RPMI8226 (cell line): ENCODE measurements at places on chromosomes 2 and 18.

- DNase-seq = no peak
Observed at GRCh38 chr2:127517465-127517864, 8.8 kb downstream of the IWS1 start.

- no peak for DNase-seq
Observed at GRCh38 chr2:45786030-45786835, 134.8 kb downstream of the PRKCE start.

DNA sequence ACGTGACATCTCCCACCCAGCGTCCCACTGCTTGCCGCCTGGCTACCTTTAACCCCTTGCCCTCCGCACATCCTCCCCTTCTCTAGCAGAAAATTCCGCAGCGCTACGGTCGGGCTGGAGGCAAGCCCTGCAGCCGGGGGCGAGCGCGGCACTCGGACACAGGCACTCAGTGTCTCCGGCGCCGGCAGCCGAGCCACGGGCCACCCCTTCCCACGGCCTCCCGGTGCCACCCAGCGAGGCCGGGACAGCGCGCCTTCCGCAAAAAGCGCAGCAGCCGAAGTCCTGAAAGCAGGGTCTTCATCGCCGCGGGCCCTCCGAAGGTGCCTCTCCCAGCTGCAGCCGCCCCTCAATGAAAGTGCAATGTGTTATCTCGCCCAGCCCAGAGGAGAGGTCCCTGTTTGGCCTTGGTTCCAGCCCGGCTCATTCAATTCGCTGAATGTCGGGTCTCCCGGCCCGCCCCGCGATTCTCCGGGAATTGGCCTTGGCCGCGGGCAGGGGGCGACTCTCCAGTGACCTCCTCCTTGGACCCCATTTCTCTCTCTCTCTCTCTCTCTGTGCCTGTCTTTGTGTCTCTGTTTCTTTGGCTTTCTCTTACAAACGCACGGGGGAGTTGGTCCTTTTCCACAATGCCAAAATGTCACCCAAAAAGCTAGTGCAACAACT, 1.1 kb downstream of the DLGAP1 start:
- DNase-seq = no peak

- DNase-seq = no peak
Observed at GRCh38 chr2:9673914-9674481, 43.2 kb upstream of the YWHAQ start.

GRCh38 chr18:57666818-57667497, 45.3 kb upstream of the NARS1 start:
- no peak for DNase-seq

GRCh38 chr18:59202258-59202820, 17.6 kb upstream of the GRP start:
- no peak for DNase-seq

GRCh38 chr2:50564766-50565165, 467.2 kb downstream of the NRXN1 start:
- DNase-seq = no peak

GRCh38 chr2:237966250-237966564, 607 bp upstream of the UBE2F start:
- no peak for DNase-seq

GRCh38 chr2:120749506-120750431, 14.1 kb downstream of the GLI2 start:
- no peak for DNase-seq

DNA sequence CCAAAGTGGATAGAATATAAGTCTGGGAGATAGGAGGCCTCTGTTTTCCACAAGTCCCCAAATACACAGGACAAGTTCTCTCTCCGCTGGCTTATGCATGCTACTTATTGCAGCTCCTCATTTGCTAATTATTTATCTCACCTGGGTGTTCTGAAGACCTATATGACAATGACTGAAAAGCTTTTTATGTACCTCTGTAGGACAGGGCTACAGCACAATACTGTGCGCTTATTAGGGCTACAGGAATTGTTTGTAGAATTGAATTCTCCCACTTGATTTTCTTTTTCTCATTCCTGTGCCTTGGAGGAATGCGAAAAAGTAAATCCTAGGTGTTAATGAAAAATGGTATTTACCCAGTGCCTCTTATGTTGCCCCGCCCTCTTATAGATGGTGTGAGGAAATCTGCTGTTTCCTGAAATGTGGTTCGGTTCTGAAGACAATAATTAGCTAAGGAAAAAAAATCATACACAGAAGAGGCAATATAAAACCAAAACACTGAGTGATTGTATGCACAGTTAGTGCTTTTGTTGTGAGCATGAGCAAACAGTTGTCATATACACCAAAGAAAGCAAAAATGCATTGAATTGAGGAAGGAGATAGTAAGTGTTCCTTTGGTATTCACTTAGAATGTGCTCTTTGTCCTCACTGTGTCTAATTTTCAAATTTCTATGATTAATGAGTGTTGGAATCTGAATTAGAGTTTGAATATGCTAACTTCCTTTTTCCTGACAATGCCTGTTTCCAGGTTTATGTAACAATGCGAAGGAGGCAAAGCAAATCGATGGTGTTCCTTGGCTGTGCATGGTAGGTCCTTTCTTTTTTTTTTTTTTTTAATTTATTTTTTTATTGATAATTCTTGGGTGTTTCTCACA, 78.7 kb upstream of the PNPT1 start:
- DNase-seq = no peak

DNA sequence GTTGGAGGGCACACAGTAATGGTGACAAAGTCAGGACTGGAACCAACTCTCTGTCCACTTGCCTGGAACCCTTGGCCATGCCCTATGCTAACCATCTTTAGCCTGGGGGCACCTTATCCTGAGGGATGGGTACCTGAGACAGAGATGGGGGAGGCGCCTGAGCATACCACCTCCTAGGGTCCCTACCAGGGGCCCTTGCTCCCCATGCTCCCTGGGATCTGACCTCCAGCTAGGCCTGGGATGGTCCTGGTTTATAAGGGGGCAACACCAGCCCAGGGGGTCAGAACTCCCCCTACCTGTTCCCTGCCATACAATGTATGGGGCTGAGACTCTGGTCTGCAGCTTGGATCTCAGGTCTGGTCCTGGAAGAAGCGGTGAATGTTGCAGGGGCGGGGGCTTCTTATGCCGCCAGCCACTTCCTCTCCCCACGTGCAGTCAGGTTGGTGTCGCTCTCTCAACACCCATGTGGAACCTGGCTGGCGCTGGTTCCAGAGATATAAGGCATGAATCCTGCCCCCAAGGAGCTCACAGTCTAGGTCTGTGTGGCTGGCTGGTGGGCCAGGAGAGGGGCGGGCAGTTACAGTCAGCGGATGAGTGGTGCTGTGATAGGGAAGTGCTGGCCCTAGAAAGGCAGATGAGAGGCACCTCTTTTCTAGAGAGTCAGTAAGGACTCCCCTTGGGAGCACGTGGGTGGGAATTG, 3.8 kb upstream of the TOGARAM2 start:
- DNase-seq = no peak

DNA sequence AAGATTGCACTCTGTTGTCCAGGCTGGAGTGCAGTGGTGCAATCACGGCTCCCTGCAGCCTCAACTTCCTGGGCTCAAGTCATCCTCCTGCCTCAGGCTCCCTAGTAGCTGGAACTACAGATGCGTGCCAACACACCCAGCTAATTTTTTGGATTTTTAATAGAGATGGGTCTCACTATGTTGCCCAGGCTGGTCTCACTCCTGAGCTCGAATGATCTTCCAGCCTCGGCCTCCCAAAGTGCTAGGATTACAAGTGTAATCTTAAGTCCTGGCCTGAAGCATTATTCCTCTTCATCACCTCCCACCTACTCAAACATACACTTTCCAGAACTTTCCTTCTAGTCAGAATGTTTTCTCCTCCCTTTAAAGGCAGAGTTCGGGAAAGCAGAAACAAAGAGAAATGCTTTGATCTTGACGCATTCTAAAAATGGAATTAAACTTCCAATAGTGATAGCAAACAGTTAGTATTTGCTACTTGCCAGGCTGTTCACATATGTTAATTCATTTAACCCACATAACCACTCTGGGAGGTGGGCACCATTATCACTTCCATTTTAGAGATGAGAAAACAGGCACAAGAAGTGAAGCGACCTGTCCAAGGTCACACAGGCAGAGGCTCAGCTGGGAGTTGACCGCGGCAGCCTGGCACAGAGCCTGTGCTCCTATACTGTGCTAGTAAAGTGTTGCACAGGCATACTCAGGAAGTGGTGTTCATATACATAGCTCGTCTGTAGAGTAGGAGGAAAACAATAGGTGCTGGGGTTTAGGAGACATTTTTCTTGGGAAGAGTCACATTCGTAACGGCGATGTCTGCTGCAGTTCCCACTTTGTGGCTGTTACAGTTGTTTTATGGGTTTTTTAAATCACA, 24.6 kb downstream of the TEX44 start:
- peak; percentile 58 for DNase-seq

- DNase-seq = no peak
Observed at GRCh38 chr2:170162271-170162632, 15.7 kb upstream of the MYO3B start.

DNA sequence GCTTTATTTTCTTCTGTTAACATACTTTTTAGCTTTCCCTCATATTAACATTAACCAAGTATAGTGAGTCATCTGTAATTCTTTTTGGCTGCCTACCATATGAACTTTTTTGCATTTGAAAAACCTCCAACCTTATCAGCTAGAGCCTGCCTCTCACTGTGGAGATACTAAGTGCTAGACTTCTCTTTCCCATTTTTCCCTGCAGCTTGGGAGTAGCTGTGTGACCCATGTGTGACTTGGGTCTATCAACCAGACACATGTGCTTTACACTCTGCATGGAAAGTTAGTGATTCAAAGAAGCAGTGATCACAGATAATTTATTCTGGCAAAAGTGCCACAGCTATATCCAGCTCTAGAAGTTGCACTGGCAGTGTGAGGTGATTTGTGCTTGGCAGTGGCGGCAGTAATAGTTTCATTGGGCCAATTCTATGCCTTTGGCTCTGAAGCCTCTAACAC, 36.3 kb downstream of the PREPL start:
- DNase-seq = no peak

DNA sequence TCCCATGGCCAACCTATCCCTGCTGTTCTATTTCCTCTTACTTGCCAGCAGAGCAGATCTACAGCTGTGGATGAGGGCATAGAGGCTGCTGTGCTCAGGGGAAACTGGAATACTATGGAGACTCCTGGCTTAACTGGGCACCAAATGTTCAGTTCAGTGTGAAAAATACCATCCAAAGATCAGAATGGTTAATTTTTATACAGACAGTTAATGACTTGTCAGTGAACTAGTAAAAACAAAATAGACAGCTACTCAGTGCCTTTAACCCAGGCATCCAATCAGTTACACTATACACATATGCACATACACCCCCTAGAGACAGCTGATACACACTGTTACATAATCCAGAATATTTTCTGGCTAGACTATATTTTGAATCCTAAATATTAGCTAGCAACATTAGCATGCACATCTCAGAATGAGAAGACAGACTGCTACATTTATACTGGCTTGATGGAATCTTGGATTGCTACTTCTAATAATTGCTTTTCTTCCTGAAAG, 59.1 kb upstream of the WIPF1 start:
- DNase-seq = no peak

GRCh38 chr2:235864302-235864701, 303.9 kb downstream of the GBX2 start:
- DNase-seq = no peak

GRCh38 chr2:20092901-20093235, 41.4 kb upstream of the LAPTM4A start:
- DNase-seq = no peak

- DNase-seq = no peak
Observed at GRCh38 chr18:48011926-48012465, 81.5 kb upstream of the SMAD2 start.
